ENCODE measurements at places on chromosomes 13 and 19. TPM values are rescaled to one million over a fixed set of nuclear protein-coding genes. Genes with fewer than 3 reads are reported as not detected.

ZNF563 gene
- total RNA-seq = 2.7 TPM

NEK5 gene
- 0.25 TPM for total RNA-seq

AZU1 gene
- 0.27 TPM for total RNA-seq

ZNF507 gene
- total RNA-seq = 16.6 TPM

ZNF415 gene
- total RNA-seq = 4.9 TPM

GDF15 gene
- total RNA-seq = 159 TPM

TIMM13 gene
- total RNA-seq = 100 TPM

UNC13A gene
- total RNA-seq = 0.62 TPM

HAUS8 gene
- total RNA-seq = 29.8 TPM

DAZAP1 gene
- 210 TPM for total RNA-seq

TYROBP gene
- total RNA-seq = 10.4 TPM

PRODH2 gene
- not detected for total RNA-seq

ZGLP1 gene
- total RNA-seq = 5.1 TPM

ONECUT3 gene
- total RNA-seq = not detected

VAV1 gene
- 5.7 TPM for total RNA-seq

CGB3 gene
- not detected for total RNA-seq

NLRP5 gene
- total RNA-seq = not detected

ZNF225 gene
- 2.8 TPM for total RNA-seq

SRRM5 gene
- total RNA-seq = 0.42 TPM

THOP1 gene
- 45.5 TPM for total RNA-seq

Data from colonic mucosa (tissue), 4 donors.